ENCODE measurements at places on chromosomes 12 and 14.
A peak's percentile ranks its signal among the peaks of the same experiment; 100 is the strongest.

DNA sequence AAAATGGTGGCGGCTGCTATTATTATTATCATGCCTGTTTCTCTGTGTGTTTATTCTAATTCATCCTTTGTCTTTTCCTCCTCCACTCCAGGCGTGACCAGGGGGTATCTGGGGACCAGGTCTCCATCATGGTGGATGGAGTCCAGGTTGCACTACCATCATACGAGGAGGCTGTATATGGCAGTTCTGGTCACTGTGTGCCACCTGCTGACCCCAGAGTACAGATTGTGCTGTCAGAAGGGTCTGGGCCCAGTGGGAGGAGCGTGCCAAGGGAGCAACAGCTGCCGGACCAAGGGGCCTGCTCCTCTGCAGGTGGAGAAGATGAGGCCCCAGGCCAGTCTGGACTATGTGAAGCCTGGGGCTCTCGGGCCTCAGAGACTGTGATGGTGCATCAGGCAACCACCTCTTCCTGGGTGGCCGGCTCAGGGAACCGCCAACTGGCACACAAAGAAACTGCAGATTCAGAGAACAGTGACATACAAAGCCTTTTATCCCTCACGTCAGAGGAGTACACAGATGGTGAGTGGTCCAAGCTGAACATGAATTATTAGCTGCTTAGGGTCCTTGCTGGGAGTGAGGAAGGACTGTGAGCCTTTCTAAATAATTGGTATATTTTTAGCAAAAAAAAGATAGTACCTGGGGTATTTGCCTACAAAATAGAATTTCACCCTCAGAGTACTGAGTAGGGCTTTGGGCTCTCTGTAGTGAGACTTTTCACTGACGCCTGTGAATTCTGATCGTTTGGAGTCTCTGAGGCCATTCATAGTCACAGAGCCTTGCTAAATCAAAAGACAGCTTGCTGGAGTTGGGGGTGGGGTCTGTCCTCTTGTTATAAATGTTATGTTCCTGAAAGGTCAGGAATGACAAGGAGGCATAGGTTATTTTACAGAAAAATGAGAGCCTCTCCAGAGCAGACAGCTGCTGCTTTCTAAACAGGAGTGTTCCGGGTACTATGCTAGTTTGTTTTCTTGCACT, 58.1 kb upstream of the SRSF5 start:
- DNase-seq: no peak

- DNase-seq: no peak
These were observed 117.2 kb upstream of the DNM1L start for GRCh38 chr12:32561931-32562341.

DNA sequence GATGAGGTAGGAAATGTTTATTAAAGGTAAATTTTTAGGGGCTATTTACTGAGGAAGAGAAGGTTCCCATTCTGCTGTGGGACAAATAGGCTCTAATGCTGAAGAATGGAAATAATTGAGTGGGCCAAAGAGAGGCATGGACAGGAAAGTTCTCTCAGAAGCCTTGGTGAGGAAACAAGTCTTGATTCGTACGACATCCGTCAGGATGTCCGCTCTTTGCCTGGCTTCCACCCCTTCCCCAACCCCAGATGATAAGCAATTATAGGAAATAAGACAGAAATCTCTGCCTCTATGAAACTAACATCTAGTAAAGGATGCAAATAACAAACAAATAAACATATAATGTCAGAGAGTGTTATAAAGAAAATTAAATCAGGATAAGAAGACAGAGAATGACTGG, 91.7 kb upstream of the BCAT1 start:
- no peak for DNase-seq

DNA sequence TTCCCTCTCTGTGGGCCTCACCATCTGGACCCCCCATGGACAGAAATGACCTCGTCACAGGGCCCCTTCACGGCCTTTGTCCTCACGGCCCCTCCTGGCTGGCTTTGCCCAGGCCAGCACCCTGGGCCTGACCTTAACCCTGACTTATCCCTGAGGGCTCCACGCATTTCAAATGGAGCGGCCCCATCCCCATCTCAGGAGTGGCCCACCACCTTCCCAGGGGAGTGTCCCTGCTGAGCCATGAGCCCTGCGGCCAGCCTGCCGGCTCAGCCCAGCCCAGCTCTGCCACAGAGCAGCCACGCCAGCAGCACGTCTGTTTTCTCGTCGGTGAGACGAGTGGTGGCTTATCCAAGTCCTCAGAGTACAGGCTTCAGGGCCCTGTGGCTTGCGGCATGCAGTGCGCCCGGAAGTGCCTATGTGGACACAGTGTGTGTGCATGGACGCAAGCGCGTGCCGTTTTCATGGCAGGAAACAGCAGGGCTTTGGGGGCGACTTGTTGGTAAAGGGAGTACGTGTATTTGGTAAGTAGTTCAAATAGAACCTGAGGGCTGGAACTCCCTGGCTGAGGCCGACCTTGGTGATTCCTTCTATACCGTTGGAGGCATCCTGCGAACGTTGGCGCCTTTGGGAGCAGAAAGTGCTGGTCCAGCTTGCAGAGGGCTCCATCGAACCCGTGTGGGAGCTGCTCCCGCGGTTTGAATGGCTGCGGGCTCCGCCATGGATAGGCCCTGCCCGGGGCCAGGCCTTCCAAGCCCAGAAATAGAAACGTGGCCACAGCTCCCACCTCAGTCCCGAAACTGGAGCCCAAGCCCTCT, 52.1 kb downstream of the LRCOL1 start:
- no peak for DNase-seq

DNA sequence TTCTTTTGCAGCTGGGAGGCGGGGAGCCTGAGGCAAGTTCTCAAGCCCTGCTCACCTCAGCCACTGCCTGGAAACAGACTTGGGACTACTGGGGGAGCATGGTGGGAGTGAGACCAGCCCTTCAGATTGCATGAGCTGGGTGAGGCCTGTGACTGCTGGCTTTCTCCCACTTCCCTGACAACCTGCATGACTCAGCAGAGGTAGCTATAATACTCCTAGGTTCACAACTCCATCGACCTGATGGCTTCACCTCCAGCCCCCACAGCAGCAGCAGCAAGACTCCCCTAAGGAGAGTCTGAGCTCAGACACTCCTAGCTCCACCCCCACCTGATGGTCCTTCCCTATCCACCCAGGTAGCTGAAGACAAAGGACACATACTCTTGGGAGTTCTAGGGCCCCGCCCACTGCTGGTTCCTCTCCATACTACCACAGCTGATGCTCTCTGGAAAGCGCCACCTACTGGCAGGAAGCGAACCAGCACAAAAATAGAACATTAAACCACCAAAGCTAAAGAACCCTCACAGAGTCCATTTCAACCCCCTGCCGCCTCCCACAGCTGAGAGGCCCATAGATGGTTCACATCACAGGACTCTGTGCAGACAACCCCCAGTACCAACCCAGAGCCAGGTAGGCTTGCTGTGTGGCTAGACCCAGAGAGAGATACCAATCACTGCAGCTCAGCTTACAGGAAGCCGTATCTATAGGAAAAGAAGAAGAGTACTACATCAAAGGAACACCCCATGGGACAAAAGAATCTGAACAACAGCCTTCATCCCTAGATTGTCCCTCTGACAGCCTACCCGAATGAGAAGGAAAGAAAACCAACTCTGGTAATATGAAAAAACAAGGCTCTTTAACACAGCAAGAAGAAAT, 68.7 kb downstream of the RPAP3 start:
- peak; percentile 86 for DNase-seq

DNA sequence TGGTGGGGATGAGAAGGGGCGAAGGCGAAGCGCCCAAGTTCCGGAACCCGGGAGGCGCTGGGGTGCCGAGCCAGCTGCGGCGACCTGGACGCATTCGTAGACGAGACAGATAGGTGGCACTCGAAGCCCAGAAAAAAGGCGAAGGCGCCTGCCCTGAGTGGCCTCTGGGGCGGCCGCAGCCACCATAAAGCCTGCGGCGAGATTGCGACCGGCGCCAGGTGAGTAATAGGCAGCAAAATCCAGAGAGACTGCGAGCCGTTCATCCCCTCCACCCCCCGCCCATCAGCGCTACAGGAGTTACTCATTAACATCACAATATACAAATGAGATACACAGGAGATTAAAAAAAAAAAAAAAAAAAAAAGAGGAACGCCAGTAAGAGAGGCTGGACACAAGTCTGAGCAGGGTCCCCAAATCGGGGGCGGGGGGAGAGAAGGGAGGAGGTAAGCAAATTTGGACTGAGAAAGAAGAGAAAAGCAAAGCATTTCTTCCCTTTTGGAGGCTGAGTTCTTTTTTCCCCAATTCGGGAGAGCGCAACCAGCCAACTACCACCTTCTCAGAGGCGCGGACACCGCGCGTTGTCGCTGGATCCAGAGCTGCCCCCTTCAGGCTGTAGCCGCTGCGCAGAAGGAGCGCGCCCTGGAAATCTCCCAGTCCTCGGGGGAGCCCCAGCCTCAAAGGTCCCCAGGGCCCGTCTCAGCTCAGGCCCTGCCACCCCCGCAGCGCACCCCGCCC, 15.7 kb downstream of the TBX3 start:
- DNase-seq: peak; percentile 82

GRCh38 chr14:75167325-75167724, 9.1 kb downstream of the TMED10 start:
- DNase-seq: no peak

- DNase-seq: no peak
These were observed 27.1 kb upstream of the MTERF2 start for GRCh38 chr12:107014055-107014454.

Data from H1 (cell line).